ENCODE measurements at places on chromosomes 6 and 20. TPM values are rescaled to one million over a fixed set of nuclear protein-coding genes. Genes with fewer than 3 reads are reported as not detected.

Gene WDR46
- 77.9 TPM for total RNA-seq

Gene PI16
- not detected for total RNA-seq

Gene VSTM2L
- 1.4 TPM for total RNA-seq

Gene RNF217
- 4.4 TPM for total RNA-seq

Gene OR2J3
- total RNA-seq, result not detected

DNA sequence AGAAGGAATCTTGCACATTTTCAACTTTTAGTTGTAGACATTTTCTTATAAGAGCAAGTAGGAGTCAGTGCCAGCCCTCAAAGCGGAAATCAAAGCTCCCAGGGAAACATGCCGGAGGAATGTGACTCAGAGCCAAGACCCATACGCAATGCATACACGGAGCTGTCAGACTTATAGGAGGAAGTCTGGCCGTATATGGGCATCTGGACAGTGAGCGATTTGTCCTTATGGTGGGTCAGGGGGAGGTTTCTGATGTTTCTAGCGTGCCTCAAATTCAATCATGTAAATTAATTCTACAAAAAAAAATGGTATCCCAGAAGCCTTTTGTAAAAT is 3.6 kb upstream of the CCN2 start:
- DNase-seq, result peak; percentile 95

GRCh38 chr6:136784910-136785746 is 7.1 kb downstream of the MAP3K5 start:
- DNase-seq, result no peak
